ENCODE measurements at places on chromosomes 3 and 15.

DNA sequence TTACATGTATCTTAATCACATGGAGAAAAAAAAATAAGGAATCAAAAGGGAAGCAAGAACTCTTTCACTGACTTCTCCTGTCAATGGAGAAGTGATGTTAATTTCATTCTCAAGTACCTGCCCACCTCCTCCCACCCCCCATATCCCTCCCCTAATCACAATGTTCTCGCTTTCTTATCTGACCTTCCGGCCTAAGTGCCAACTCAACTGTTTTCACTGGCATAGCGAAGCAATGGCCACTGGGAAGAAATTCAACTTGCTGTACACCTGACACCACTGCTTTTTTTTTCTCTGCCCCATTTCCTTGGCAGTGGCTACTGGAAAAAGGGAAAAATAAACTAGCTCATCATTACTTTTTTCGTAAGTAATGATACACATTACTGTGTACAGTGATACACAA lies 3.8 kb downstream of the SGO1 start:
- no peak for DNase-seq

DNA sequence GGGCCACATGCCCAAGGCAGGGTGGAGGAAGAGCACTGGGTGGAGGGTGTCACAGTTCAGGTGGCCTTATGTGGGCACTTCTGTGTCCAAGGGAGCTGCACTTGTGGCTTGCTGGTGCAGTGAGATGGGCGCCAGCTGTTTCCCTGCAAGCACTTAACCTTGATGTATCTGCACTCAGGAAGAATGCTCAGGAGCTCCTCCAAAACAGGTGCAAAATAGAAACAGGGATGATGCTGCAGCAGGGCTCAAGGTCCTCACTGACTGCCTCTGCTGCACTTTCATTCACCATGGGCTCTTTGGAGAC lies 151.3 kb downstream of the CADPS start:
- no peak for DNase-seq

DNA sequence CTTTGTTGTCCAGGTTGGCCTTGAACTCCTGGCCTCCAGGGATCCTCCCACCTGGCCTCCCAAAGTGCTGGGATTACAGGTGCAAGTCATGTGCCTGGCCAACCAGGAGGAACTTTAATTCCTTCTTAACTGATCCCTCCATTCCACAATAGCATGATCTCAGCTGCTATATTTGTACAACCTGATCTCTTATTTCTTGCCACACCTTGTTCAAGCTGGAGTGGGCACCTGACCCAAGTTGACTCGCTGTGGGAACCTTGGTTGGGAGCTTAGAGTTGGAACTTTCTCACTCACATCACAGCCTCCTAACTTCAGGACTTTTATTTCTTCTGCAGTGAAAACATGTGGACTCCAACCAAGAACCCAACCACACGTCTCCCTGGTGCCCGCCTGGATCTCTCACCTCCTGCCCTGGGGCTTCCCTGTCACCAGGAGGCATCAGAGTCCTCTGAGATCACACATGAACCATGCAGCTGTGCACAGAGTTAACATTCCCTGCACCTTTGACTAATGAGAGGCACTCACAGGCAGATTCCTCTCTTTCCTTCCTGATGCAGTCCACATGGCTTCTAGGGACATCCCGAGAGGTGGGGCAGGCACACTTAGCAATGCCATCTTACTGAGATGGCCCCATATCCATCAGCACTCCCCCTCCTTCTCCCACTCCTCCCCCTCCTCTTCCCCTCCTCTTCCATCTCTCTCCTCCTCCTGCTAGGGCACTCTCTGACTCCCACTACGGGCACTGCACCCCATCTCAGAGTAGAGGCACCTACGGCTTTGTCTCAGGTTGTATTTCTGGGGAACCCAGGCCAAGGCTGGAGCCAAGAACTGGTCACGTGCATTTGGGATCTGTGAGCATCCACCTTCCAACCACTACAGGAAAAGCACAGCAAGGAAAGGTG lies 9.7 kb upstream of the CYFIP1 start:
- DNase-seq = no peak

GRCh38 chr15:71883447-71883846 lies 73.1 kb downstream of the NR2E3 start:
- no peak for DNase-seq

- no peak for DNase-seq
These were observed 9.1 kb upstream of the SEC11A start for GRCh38 chr15:84725001-84725491.

GRCh38 chr15:61092361-61093157 lies 136.5 kb downstream of the RORA start:
- DNase-seq = no peak

DNA sequence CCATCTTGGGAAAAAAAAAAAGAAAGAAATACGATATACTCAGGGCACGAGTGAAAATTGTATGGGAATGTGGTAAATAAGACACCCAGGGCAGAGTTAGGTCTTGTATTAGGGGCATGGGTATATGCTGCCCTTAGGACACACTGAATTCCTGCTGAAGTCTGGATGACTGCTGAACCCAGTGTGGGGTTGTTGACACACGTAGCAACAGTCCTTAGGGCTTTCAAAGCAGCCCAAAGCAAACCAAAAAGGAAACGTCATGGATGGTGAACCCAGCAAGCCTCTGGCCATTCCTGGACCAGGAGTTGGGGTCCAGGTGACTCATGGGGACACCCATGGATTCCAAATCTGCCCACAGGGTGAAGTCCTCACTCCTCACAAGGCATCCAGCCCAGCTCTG lies 27.1 kb upstream of the SEMA3F start:
- DNase-seq = no peak

GRCh38 chr3:46612324-46612723 lies at the start of gene FAM240A:
FAM240A (plus strand) TSS chr3:46612525; CDS start chr3:46612684, 159 bp downstream.
- no peak for DNase-seq

- DNase-seq = no peak
These were observed 61.0 kb upstream of the RPL32 start for GRCh38 chr3:12902181-12902999.

GRCh38 chr3:37026851-37027250 lies 33.5 kb downstream of the MLH1 start:
- DNase-seq = no peak

DNA sequence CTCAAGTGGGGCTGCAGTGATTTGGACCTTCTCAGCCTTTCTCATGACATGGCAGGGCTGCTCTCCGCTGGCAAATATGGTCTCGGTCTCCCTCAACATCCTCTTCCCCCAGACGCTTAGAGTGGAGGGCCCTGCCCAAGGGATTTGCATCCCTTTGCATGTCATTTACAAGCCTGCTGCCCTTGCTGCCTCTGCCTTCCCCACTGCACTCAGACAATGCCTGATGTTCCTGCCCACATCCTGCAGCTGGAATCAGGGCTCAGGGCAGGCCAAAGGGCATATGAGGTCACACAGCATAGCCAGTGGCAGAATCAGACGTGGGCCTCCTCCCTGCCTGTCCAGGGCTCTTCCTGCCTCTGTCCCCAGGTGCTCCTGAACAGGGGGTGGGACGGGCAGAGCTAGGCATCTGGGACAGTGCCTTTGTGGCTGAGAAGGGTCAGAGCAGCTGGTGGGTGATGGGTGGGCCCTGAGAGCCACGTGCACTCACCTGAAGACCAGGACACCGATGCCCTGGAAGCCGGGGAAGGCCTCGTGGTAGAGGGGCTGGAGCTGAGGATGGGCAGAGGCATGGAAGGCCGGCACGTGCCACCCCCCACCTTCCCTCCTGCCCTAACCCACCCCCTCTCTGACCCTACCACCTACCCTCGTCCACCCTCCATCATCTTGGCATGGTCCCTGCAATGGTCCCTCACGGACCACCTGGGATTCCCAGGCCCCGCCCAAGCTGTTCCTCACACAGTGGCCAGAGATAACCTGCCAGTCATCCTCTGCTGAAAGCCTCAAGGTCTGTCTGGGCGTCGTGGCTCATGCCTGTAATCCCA lies 27.4 kb upstream of the GOLGA6C start:
- no peak for DNase-seq

- DNase-seq = no peak
These were observed 90.5 kb downstream of the LPP start for GRCh38 chr3:188244395-188244861.

DNA sequence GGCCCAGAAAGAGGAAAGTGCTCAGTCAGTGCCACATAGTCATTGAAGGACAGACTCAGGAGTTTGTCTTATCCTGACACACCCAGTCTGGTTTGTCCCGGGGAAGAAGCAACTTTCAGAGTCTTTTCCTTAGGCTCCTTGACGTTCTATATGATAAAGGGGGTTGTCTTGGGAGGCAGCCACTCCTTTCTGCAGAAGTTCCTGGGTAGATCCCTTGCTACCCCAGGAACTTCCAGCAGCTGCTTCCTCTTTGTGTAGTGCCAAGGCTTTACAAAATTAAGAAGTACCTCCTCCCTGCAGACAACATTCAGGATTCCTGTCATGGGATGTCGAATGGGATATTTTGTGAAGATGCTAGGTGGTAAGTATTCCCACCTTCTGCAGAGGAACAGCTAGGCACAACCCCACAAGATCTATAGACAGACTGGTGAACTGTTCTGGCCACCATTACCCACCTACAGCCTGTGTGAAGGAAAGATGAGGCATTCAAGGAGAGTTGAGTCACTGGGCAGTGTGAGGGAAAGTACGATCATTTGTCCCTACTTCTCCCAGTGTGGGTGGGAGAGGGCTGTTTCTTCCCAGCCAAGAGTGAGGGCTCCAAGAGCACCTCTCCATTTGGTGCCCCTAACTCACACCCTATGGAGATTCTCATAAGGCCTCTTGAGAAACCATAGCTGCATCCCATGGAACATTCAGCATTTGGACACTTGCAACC lies 11.3 kb downstream of the TMEM266 start:
- DNase-seq = no peak

DNA sequence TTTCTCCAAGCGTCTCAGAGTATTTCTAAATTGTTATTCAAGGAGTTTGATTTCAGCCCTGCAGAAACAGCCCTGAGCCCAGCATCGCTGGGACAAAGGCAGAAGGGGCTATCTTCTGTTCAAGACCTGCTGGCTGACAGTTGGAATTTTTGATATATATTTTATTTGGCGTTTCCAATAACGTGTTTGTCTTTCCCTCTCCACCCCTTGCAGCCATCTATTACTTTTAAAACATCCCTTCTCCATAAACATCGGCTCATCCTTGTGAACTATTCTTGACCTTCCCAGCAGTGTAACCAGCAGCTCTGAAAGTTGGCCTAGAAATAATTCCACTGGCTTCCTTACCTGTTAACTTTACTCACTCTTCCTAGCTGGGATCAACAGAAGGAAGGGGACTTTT lies 5.5 kb upstream of the MEIS2 start:
- DNase-seq = no peak

DNA sequence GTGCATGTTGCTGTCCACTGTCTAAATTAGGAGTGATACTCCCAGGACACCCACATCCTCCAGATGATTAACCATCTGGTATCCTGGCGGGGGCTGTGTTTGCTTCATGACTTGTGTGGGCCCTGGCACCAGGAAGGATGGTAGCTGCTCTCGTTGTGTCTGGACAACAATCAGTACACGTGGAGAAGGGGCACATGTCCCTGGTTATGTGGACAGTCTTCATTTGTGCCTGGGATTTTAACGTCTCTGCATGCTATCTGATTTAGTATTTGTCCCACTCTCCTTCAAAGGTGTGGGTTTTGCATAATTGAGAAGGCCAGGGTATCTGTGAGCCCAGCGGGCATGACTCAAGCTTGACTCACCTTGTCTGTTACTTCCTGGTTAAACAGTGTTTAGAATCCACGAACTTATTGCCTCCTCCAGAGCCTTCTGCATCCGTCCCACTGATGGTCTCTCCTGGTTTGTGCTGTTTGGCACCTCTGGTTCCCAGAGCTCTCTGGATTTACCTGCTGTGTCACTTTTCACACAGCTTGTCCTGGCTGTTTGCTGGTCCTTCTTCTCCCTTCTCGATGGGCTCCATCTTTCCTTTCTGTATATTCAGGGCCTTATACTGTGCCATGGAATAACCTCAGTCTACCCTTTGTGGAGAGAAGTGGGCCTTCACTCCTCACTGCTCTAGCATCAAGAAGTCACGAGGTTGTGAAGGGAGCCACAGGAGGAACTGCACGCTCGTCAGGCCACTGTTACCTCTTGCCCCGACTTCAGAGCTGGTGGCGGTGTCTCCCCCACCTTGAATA lies 32.5 kb downstream of the ARNT2 start:
- no peak for DNase-seq

- DNase-seq = no peak
These were observed 279.3 kb downstream of the IGSF11 start for GRCh38 chr3:118755253-118755801.

GRCh38 chr3:197955892-197956477 lies 4.0 kb upstream of the LMLN start:
- DNase-seq = no peak

DNA sequence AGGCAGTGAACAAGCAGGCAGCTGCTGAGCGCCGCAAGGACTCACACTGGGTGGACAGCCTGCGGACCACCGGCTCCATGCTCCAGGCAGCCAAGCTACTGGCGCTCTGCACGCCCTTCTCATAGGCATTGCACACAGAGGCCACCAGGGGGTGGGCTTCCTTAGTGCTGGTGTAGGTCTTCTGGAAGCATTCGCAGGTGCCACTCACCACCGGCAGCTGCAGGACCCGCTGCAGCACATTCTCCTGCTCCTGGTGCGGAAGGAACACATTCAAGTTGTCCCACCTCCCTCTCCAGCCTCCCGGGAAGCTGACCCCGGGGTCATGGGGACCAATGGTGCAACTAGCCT lies 6.0 kb downstream of the PLIN1 start:
- no peak for DNase-seq

- DNase-seq = no peak
These were observed 460.7 kb upstream of the CBLB start for GRCh38 chr3:106329521-106329920.

- DNase-seq = no peak
These were observed 109.3 kb downstream of the ZIC1 start for GRCh38 chr3:147518465-147518864.

DNA sequence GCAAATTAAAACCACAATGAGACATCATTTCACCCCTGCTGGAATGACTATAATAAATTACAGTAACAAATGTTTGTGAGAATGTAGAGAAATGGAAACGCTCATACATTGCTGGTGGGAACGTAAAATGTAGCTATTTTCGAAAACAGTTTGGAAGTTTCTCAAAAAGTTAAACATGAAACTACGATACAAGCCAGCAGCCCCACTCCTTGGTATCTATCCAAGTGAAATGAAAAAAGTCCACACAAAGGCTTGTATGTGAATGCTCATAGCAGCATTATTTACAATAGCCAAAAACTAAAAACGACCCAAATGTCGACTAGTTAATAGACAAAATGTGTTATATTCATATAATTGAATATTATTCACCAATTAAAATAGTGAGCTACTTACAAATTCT lies 22.9 kb upstream of the CFAP20DC start:
- DNase-seq = no peak

- no peak for DNase-seq
These were observed 235.8 kb downstream of the SUCLG2 start for GRCh38 chr3:67418426-67419217.

GRCh38 chr15:75468913-75469598 lies 17.6 kb upstream of the SIN3A start:
- DNase-seq = no peak
